T-helper 1 cell (primary cell): ENCODE measurements at places on chromosomes 4 and X.
A peak's percentile ranks its signal among the peaks of the same experiment; 100 is the strongest.

DNA sequence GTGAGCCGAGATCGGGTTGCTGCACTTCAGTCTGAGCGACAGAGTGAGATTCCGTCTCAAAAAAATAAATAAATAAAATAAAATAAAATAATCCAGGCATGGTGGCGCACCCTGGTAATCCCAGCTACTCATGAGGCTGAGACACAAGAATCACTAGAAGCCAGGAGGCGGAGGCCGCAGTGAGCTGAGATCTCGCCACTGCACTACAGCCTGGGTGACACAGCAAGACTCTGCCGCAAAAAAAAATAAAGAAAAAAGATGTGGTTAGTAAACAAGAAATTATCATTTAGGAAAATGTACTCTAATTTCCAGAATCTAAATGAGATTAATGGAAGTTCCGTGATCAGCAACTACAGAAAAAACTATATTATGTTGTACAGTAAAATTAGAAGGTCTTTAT, 14.5 kb upstream of the LRBA start:
- DNase-seq, result no peak

DNA sequence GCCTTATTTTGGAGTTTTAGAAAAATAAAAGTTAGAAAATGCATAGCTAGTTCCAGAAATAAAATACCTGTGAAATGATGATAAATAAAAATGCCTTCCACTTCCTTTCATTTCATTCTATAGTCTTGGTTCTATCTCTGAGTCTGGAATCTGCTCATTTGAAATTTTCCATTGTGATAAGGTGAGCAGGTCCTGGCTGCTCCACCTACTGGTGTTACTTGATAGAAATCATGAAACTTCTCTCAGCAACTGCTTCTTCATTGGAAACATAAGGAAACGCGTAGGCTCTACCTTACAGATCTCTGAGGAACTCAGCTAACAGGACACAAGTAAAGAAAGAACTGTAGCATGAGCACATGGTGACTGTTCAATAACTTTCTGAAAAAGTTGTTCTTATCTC, 141.8 kb downstream of the DCHS2 start:
- DNase-seq, result no peak

- no peak for DNase-seq
Observed at GRCh38 chr4:158710814-158711213, 12.4 kb downstream of the PPID start.

DNA sequence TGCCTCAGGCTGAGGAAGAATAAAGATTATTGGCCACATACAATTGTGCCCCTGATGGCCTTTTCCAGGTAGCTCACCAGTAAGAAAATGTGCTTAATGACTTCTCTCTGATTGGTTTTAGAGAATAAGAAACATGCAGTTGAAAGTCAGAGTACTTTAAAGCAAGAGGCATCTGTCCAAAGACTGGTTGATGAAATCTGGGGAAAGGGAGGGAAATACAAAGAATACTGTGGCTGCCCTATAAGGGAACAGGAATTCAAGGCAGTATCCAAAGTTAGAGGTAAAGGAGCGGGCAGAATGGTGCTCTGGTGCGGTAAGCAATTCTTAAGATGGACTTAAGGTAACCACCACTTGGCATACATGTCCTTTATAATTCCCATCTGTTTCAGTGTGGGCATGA, 11.4 kb downstream of the PBDC1 start:
- no peak for DNase-seq

- no peak for DNase-seq
Observed at GRCh38 chrX:112043997-112044396, 38.6 kb downstream of the TRPC5 start.

DNA sequence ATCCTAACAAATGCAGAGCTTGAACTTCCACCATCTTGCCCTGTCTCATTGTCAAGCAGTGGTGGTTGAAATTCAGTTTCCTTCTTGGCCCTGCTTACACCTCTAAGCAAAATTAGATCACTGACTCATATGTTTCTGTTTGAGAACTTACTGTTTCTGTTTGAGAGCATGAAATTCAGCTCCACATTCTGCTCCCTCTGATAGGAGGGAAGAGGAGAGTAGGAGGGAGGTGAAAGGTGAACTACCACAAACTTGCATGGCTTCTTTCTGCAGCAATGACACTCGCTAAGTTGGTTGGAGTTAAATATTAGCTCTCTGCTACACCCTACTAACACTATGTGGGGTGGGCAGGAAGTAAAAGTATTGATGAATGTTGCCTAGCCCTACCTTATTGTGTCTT, 117.8 kb upstream of the EDA2R start:
- no peak for DNase-seq

- DNase-seq, result no peak
Observed at GRCh38 chrX:2767631-2768455, 16.0 kb downstream of the XG start.

- no peak for DNase-seq
Observed at GRCh38 chr4:110417136-110417535, 58.8 kb upstream of the ENPEP start.

GRCh38 chrX:69178592-69178991, 13.3 kb upstream of the PJA1 start:
- no peak for DNase-seq

GRCh38 chrX:119682019-119682989, 10.7 kb downstream of the SEPTIN6 start:
- peak; percentile 84 for DNase-seq

- DNase-seq, result no peak
Observed at GRCh38 chrX:149006235-149006634, 498.9 kb downstream of the IDS start.

- DNase-seq, result no peak
Observed at GRCh38 chr4:107187091-107187490, 151.0 kb upstream of the DKK2 start.

- no peak for DNase-seq
Observed at GRCh38 chrX:152832520-152832919, 1.7 kb downstream of the NSDHL start.

DNA sequence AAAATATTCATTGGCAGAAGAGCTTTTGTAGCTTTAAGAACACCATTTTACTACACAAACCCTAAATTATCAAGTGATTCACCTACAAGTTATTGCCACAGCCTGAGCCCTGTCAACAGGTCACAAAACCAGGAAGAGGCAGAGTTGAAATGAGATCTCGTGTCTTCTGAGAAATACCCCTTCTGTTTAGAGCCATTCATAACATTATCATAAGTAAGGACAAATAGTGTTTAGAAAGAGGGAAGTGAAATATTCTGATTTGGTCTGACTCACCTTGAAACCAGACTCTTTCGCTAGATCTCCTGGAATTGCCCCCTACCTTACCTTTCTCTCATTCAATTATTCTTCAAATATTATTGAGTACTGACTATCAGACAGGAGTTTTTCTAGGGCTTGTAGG, 5.9 kb downstream of the ETDB start:
- DNase-seq, result no peak

DNA sequence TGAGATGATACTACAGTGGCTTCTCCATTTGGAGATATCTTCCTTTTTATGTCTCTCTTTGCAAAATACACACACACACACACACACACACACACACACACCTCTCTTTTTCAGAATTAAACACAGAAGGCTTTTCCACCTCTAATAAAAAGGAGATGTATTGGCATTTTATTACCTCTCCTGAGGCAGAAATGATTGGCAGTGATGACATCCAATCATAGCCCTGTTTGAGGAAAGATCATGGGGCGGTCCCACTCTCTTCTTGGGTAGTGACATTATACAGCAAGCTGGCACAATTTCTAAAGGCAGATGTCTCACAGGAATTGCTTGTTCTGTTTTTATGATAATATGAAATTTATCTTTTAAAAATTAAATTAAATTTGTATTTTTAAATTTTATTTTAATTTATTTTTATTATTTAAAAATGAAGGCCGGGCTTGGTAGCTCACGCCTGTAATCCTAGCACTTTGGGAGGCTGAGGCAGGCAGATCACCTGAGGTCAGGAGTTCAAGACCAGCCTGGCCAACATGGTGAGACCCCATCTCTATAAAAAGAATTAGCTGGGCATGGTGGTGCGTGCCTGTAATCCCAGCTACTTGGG, 15.6 kb downstream of the CHRNA9 start:
- no peak for DNase-seq

- DNase-seq, result no peak
Observed at GRCh38 chrX:119726900-119727555, 31.4 kb upstream of the SOWAHD start.

GRCh38 chr4:185911556-185912064, 99.6 kb upstream of the SORBS2 start:
- DNase-seq, result no peak

DNA sequence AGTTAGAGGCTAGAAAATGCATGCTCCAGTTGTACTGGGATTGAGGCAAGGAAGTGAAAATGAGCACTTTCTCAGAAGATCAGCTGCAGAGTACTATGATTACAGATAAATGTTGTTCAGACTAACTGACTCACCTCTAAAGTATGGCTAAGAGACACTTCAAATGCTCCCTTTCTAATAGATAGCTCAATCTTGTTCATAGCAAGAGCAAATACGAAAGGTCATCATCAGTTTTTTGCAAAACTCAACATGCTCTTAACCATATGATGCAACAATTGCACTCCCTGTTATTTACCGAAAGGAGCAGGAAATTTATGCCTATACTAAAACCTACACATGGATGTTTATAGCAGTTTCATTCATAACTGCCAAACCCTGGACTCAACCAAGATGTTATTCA, 838.4 kb upstream of the INTU start:
- DNase-seq, result peak; percentile 14

- DNase-seq, result no peak
Observed at GRCh38 chr4:108820492-108821350, 57.9 kb upstream of the ETNPPL start.

- DNase-seq, result no peak
Observed at GRCh38 chr4:95084584-95084983, 326.8 kb downstream of the BMPR1B start.
